Tibial nerve (tissue), 4 donors: ENCODE measurements at places on chromosomes 3 and 15. TPM values are rescaled to one million over a fixed set of nuclear protein-coding genes. Genes with fewer than 3 reads are reported as not detected.

DNA sequence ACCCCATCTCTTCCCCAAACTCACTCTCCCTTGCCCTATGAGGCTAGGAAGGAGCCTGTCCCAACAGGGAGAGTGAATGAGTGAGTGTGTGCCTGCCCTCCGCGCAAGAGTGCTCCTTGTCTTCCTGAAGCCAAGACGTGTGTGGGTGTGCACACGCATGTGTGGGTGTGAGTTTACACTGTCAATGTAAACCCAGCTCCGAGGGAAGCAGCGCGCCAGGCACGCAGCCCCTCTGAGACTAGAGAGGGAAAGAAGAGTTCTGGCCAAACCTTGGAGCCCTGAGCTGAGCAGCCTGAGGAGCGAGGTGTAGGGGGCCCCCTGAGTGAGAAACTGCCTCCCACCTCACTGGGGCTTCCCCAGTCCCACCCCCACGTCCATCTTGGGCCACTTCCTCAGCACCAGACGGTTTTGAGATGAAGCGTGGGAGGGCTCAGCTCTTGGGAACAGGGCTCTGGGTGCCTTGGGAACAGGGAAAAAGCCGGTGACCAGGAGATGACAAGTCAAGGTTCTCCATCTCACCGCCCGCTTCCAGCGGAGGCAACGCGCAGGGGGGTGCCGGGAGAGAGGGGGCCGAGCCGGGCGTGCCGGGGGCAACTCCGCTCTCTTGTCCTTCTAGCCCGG lies 5.1 kb downstream of the MECOM start:
- DNase-seq: no peak

- DNase-seq: no peak
These were observed 90.3 kb downstream of the ITPR1 start for GRCh38 chr3:4583416-4583815.

The MYO5C gene
- total RNA-seq: 10.9 TPM

GRCh38 chr3:37956723-37957538 lies 33.7 kb upstream of the VILL start:
- DNase-seq: no peak

The NR2E3 gene
- total RNA-seq: not detected

DNA sequence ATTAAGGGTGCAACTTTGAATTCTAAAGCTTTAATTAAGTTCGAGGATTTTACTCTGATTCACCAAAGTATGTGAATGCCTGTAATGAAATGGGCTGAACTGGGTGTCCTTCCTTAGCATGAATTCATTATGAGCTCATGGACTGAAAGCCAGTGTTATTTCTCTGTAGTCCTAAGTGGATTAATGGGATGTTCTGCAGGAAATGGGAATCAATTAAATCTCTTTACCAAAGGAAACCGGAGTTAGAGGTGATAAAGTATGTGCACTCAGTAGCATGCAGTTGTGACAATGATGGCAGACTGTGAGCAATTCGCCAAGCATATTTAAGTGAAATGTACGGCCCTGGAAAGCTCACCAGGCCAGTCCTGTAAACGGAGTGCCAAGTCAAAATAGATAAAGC lies 138.7 kb downstream of the CHL1 start:
- no peak for DNase-seq

The AHSG gene
- not detected for total RNA-seq

DNA sequence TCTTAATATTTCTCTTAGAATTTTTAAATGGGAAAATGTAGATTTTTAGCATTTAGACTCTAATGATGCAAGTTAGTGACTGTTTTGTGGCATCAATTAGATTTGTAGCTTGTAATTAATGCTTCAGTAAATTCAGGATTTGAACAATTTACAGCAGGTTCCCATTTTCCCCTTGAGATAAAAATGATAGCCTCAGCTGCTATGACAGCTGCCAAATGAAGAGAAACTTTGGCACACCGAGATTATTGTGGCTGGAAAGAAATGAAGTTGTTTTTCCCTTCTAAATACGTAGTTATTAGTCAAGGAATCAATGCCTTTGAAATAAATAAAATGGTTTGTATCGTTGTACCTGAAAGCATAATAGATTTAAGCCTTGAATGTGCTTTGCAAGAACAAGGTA lies 206.4 kb upstream of the P2RY1 start:
- DNase-seq: no peak

- no peak for DNase-seq
These were observed 15.5 kb downstream of the TATDN2 start for GRCh38 chr3:10263646-10264363.

DNA sequence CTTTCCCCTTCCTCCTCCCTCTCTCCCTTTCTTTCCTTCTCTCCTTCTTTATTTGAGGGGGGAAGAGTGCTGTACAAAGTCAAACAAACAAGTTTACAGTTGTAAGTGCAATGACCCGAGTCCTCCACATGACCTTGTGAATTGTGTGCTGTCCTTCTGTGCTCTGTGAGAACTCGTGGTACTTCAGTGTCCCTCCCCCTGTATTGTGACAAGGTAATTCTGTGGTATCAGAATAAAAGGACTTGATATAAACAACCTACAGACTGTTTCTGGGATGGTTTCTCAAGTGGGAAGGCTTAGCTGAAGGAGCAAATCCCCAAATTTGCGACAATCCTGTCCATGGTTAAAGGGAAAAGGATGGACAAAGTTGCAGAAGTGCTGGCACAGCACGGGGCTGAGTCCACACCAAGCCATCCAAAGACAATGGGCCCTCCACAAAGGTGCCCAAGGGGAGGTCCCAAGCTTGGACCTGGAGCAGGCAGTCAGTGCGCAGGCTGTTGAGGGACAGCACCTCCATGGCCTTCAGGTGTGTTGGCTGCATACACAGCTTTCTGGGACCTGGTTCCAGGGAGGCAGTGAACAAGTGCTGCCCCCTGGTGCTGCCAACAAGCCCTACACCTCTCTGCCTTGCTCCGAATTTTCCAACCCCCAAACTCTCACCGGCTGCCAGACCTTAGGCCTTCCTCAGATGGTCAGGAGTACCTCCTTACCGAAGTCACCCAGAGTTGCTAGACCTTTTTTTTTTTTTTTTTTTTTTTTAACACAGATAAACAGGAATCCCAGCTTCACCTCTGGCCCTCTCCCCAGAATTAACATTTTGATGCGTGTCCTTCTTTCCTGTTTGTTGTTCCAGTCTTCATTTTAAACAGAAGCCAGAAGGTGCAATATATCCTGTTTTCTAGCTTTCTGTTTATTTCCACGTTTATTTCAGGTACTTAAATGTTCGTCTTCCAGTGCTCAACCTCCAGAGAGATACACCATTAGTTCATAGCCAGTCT lies 2.6 kb upstream of the APEH start:
- no peak for DNase-seq

DNA sequence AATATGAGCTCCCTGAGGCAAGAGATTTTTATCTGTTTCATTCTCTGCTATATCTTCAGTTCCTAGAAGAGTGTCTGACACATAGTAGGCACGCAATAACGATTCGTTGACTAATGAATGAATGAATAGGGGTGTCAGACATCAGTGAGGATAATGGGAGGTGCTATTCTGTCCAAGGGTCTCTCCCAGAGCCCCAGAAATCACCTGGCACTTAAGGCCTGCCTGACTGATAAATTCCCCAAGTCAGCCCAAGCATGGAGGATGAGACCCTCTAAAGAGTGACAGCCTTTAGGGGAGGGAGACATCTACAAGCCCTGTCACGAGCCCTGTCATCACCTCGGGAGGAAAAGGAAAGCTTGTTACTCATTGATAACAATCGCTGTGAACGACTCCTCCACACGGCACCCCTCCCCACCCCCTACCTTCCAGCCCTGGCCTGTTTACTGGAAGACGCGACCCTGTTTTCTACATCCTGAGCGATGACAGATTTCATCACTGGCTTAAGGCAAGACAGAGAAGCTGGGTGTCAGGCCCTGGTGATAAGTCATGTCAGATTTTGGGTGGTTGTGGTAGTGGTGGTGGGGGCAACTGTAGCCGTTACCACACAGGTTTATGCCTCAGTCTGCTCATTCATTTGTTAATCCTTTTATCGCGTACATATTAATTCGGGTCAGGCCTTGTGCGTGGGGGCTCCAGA lies 23.1 kb downstream of the BHLHE40 start:
- no peak for DNase-seq

The MEGF11 gene
- total RNA-seq: 0.87 TPM

GRCh38 chr3:101791778-101792177 lies 12.8 kb downstream of the NXPE3 start:
- DNase-seq: no peak

The SLC6A11 gene
- total RNA-seq: 0.30 TPM

GRCh38 chr3:125148836-125149235 lies 63.7 kb downstream of the SLC12A8 start:
- no peak for DNase-seq

DNA sequence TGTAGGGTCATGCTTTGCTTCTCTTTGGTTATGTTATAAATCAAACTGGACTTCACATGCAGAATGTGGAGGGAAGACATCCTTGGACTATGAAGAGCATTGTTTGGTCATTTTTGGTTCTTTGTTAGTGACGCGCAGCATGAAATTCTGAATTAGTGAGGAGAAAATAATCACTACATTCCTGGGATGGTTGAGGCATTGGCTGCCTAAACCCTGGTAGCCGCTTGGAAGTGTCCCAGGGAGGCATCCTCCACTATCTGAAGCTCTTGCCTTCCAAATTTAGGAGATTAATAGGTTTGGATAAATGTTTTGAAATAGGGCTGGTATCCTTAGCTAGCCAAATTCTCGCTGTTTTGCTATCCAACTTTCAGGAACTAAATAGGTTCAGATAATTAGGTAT lies 96.2 kb downstream of the CLSTN2 start:
- no peak for DNase-seq

DNA sequence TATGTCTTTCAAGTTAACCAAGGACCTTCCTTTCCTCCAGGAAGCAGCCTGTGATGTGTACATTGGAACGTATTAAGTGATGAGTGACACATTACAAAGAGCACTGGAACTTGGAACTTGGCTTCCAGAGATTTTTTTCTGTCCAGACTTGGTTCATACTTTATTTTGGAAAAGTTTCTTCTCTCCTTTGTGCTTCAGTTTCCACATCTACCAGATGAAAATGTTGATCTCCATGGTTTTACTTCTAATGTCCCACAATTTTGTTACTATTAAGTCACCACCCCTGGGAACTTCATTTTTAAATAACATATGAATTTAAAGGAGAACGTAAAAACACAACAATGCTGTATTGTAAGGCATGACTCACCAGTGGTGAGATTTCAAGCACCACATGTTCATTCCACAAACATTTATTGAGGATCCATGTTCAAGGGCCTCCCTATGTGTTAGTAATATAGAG lies 290.7 kb upstream of the LMCD1 start:
- no peak for DNase-seq

DNA sequence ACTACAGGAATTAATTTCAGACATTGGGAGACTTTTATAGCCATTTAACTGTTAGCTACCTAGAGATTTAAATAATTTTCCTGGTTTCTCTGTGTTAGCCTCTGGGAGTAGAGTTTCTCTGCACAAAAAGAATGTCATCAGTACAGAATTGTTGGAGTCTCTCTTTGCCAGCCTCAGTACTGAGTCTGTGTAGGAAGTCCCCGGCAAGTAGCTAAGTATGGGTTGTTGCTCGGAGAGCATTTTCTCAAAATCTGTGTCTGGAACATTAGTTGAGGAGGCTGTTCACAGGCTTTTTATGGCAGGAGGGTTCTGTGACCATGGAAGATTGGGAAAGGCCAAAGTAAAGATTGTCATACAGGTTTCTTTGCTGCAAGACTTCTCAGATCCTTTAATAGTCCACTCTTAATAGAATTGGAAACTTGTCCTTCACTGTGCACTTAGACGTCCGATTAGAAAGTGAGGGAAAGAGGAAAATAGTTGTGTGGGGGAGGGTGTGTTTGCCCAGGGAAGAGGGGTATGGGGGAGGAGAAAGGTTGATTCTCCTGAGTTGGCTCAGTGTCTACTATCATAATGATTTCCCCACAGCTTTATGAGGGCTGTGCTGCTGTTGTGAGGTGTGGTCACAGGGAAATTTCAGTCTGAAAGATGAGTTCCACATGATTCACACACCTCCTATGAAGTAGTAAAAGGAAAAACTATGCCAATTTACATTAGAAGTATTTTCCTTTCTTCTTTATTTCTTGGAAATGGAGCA lies 207.1 kb downstream of the PTPRG start:
- no peak for DNase-seq

The POLQ gene
- under 0.01 TPM for total RNA-seq

The SMCO1 gene
- not detected for total RNA-seq

The ACTR8 gene
- 14.0 TPM for total RNA-seq

- DNase-seq: no peak
These were observed 21.8 kb downstream of the CTSH start for GRCh38 chr15:78923015-78923414.

GRCh38 chr15:85972805-85973540 lies 106.7 kb upstream of the AGBL1 start:
- no peak for DNase-seq

The GOLGA8K gene
- total RNA-seq: 3.5 TPM

DNA sequence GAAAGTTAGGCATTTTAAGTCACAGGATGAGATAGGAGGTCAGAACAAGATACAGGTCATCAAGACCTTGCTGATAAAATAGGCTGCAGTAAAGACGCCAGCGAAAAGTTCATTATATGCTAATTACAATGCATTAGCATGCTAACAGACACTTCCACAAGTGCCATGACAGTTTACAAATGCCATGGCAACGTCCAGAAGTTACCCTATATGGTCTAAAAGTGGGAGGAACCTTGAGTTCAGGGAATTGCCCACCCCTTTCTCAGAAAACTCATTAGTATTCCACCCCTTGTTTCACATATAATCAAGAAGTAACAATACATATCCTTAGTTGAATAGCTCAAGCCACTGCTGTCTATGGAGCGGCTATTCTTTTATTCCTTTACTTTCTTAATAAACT lies 92.7 kb upstream of the PLXND1 start:
- DNase-seq: no peak

GRCh38 chr3:130576375-130577266 lies 59.6 kb downstream of the COL6A6 start:
- no peak for DNase-seq

DNA sequence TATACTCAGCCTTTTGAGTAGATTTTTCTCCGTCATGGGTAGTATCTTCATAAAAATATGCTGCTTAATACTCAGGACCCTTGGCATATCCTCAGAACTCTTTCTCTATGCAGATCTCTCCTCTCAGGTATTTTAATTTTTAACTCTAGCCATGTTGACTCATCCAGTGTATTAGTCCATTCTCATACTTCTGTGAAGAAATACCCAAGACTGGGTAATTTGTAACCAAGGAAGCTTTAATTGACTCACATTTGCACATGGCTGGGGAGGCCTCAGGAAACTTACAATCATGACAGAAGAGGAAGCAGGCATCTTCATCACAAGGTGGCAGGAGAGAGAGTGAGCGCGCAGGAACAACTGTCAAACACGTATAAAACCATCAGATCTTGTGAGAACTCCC lies 129.3 kb upstream of the CD96 start:
- DNase-seq: no peak

DNA sequence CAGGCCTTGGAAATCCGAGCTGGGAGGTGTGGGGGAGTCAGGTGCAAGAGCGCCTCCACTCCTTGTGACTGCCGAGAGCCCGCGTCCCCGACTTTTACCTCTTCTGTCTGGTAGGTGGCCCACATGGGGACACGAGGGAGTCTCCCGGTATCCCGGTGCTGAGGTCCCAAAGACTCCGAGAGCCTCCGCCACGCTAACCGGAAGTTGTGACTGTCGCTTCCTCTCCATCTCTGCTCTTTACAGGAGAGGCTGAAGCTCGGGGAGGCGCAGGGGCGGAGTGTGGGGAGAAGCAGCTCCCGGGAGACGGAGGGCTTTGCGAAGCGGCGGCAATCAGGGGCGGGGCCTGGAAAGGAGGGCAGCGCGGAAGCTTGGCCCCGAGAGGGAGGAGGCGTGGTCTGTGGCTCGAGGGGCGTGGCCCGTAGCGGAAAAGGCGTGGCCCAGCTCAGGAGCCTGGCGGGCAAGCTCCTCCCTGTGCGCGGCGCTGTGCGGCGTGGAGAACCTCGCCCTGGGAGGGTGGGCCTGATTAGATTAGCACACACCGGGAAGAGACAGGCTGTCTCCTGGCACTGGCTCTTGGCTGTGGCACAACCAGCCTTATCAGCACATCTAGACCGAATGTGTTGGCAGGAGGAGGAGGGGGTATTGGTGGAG lies 143.9 kb downstream of the GABRB3 start:
- no peak for DNase-seq
